ENCODE measurements at places on chromosomes 12 and 14.

- no peak for DNase-seq
Observed at GRCh38 chr12:38142974-38143373, 173.6 kb upstream of the ALG10B start.

DNA sequence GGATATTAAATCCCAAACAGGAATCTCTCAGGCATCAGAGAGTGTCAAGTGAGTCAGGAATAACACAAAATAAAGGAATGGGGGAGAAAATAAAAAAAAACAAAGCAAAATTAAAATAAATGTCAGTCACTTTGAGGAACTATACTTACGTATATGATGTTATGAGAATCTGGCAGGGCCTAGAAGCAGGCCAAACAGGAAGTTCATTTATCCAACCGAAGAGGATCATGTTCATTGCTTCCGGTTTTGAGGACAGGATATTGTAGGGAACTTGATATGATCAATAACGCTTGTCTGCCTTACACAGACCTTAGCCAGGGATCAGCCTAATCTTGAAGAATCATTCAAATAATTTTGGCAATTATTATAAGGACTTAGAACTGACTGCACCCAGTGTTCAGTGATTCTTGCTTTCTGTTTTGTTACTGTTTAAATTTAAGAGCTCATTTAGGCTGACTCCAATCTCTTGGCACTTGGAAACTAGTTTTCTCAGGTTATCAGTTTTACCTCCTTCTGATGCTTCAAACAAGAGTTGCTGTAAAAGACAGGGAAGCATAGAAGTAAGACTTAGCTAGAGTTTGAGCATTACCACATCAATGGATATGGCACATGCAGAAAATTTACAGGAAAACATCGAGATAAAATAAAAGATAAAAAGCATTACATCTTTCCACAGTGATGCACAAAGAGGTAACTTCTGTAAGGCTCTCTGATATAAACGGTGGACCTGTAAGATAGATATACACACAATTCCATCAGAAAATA, 53.4 kb downstream of the ZFC3H1 start:
- DNase-seq: no peak

- DNase-seq: no peak
Observed at GRCh38 chr14:75094896-75095295, 25.5 kb downstream of the ZC2HC1C start.

DNA sequence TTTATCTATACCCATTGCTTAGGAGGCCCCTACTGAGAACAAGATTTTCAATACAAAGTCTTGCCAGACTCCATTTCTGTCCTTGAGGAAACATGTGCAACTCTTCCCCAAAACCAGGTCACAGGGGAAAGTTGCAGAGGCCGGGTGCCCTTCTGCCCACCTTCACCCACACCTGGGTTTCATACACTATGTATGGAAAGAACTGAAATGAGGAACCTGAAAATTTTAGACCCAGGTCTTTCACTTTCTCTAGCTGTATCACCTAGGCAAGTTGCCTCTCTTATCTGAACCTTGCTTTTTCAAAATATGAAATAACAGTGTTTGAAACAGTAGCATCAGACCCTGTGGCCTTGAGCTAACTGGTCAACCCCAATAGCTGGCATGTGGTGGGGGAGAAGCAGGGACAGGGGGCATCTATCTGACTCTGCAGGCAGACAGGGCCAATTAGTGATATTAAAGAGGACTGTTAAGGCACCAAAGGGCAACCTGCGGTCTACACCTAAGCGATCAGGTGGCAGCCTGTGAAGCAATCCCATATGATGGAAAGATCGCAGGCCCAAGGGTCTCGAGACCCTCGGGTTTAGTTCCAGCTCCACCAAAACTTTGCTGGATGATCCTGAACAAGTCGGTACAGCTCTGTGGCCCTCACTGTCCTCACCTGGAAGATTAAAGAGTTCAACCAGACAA, 346.5 kb downstream of the BCL11B start:
- DNase-seq: no peak

DNA sequence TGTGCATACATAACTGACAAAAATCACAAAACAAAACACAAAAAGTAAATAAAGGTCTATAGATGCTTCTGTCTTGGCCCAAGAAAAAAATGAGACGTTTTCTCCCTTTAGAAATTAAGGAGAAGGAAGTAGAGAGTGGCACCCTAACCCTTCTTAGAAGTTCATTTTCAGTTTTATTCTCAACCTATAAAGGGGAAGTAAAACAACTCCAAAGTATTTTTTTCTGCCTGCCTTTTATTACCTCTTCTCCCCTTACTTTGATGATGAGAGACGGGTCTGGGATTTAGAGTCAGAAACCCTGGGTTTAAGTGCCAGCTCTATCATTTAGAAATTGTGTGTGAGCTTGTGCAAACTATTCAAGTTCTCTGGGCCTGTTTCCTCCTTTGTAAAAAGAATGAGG, 2.8 kb downstream of the PRIM1 start:
- no peak for DNase-seq

- no peak for DNase-seq
Observed at GRCh38 chr12:111759271-111759670, 7.5 kb upstream of the ALDH2 start.
